Stimulated activated CD4-positive, alpha-beta T cell treated with anti-CD3 and anti-CD28 coated beads, TNF-alpha, amount 100 ng/mL, for 24 hours (primary cell): ENCODE measurements at places on chromosomes 3 and 15.

DNA sequence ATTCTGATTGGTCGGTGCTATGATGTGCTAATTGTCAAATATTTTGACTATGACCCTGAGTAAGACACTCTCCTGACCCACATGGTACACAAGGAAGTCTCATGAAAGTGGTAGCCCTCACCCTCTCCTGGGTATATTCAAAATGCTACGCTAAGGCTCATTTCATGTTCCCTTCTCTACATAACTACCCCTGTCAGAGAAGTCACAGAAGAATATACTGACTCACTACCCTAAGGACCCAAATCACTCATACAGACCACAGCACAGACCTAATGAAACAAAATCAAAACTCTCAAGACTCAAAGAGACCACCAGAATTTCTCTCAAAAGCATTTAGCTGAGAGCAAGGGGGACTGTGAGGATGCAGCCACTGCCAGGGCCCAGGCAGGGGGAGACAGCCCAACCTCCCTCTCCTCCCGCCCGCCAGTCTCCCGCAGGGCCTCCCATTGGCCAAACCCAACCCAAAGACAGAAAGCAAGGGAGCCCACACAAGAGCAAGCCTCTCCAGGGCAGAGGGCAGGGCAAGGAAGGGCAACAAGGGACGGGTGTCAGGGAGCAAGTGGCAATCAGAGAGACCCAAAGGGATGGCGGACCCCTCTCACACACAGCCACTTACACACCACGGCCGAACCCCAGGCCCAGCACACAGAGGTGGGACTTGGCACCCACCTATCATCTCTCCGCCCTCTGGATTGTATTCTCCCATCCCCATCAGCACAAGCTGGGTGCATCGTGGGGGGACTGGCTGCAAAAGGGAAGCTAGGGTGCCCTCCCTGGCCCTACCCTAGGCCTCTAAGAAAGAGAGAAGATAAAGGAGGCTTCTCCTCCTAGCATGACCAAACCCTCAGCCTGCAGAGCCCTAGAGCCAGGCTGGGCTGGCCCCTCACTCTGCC is 41.6 kb downstream of the MEGF11 start:
- no peak for DNase-seq

GRCh38 chr3:108152274-108152673 is 61.4 kb upstream of the CD47 start:
- no peak for DNase-seq

- no peak for DNase-seq
Observed at GRCh38 chr15:66755298-66756068, 53.4 kb downstream of the SMAD6 start.

- DNase-seq: no peak
Observed at GRCh38 chr3:41846850-41847249, 115.1 kb downstream of the ULK4 start.

DNA sequence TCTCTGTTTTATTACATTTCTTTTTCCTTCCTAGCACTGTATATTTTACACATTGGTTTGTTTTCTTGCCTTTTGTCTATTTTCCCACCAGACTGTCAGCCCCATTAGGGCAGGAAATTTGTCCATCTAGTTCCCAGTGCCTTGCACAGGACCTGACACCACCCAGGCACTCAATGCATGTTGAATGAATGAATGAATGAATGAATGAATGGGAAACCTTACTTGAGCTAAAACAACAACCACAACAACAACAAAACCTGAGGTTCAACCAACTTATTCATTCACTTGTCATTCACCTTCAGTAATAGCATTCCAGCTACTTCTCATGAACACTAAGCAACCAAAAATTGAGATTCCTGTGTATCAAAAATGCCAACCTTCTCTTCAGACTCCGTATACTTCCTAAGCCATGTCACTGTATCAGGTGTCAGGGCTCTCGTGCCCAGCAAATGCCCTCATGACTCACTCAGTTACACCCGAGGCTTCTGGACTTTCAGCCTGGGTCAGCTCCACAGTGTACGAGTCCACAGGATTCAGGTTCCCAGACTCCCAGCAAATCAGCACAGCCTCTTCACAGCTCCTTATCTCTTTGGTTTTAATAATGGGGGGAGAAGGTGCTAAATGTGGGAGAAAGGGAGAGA is 37.3 kb downstream of the FSD2 start:
- DNase-seq: no peak

DNA sequence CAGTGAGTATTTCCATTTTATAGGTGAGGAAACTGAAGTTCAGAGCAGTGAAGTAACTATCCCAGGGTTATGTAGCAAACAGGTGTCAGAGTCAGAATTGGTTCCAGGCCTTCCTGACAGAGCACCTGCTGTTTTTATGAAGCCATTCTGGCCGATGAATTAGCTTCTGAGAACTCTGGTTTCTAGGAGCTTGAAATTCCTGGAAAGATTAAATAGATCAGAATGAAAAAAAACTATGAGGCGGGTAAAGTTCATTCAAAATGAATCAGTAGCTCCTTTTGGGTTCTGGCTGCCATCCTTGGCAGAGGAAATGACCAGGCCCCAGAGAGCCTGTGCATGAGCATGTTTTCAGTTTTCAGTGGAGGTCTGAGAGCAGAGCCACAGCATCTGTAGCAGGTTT is 59.3 kb upstream of the CFAP161 start:
- DNase-seq: no peak

- DNase-seq: no peak
Observed at GRCh38 chr3:13277860-13278531, 142.1 kb downstream of the NUP210 start.

- no peak for DNase-seq
Observed at GRCh38 chr15:51731549-51732267, 5.7 kb downstream of the LYSMD2 start.

DNA sequence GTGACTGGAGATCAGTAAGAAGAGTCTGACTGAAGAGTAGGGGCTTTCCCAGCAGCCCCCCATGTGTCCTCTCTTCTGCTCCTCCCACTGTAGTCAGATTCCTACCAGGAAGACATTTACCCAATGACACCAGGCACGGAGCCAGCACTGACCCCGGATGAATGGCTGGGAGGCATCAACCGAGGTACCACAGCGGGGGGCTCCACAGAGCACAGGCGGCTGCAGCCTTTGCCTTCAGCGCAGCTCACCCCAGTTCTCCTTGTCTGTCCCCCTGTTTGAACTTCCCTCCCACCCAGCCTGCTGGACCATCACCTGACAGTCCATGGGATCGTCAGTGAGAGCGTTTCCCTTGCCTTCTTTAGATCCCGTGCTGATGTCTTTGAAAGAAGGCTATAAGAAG is 101.6 kb downstream of the ANP32A start:
- DNase-seq: no peak

- DNase-seq: no peak
Observed at GRCh38 chr15:100125401-100126191, 216.2 kb downstream of the ADAMTS17 start.

- DNase-seq: no peak
Observed at GRCh38 chr3:107977221-107978130, 113.4 kb downstream of the CD47 start.

GRCh38 chr3:105365081-105365390 is 1.7 kb upstream of the ALCAM start:
- no peak for DNase-seq

GRCh38 chr3:107263269-107264021 is 113.8 kb upstream of the CCDC54 start:
- DNase-seq: no peak

GRCh38 chr3:37801966-37802365 is 59.7 kb upstream of the CTDSPL start:
- no peak for DNase-seq

DNA sequence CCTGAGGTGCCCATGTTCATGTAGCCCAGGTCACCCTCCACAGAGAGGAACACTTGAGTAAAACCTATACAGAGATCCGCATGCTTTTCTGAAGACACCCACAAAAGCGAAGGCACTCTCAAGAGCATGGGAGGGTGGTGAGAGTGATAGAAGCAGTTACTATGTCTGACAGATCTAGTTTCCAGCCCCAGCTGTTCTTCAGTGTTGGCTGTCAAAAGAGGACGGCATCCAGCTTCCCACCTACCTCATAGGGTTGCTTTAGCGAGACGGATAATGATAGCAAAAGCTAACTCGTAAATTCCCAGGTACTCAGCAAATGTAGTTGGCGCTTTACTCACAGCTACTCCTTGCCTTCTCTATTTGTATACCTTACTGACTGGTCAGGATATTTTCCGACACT is 3.0 kb upstream of the MEX3B start:
- no peak for DNase-seq

DNA sequence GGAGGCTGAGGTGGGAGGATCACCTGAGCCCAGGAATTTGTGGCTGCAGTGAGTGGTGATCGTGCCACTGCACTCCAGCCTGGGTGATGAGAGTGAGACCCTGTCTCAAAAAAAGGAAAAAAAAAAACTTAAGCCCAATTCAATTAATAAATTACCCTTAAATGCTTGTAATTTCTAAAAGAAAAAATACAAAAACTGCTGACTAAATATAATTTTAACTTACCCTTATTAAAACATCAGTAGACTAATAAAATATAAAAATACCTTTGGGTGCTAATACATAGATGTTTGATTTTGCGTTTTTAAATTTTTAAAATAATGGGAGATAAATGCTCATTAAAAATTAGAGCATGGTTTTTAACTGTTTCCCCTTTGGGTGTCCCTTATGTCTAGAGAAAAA is 17.5 kb upstream of the SLC25A26 start:
- no peak for DNase-seq

DNA sequence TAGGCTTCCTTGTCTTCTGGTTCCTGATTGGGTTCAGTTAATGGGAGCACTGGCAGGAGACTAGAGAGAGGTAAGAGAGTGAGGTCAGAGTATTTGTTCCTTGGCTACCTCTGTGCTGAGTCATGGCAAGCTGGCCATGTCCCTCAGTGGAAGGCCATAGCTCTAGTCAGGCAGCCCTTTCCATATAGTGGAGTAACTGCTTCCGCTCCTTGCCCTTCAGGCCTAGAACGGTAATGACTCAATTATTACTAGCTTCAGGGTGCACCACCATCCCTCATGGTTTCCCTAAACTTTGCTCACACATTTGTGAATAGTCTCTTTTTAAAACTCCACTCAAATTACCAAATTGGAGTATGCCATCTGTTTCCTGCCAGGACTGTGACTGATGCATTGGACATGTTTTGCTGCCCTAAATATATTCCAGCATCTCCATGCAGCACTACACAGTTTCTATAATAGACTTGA is 10.5 kb upstream of the ANO10 start:
- no peak for DNase-seq

- DNase-seq: no peak
Observed at GRCh38 chr15:71888797-71889196, 78.4 kb downstream of the NR2E3 start.

DNA sequence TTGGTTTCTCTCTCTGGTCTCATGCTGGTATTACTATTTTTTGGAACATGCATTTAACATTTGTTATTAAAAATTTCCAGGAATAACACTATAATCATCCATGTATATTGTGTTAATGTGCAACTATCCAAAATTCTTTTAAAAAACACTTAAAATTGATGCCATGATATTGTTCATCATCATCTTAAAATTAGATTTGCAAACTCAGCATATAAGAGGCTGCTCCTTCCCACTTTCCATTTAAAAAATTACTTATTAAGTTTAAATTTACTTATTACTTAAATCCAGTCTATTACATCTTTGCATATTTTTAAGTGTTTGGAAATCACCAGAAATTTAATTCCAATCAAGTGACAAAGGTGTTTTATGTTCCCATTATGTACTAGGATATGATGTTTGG is 5.8 kb upstream of the ABHD17C start:
- no peak for DNase-seq

- no peak for DNase-seq
Observed at GRCh38 chr3:177554895-177555759, 357.8 kb upstream of the TBL1XR1 start.

- no peak for DNase-seq
Observed at GRCh38 chr15:52765785-52766184, 24.4 kb downstream of the ONECUT1 start.

GRCh38 chr3:69697381-69697780 is 41.9 kb upstream of the MITF start:
- DNase-seq: no peak

GRCh38 chr15:59549301-59550185 is 62.0 kb upstream of the GCNT3 start:
- no peak for DNase-seq

GRCh38 chr3:43094851-43095250 is 11.0 kb downstream of the POMGNT2 start:
- DNase-seq: no peak

GRCh38 chr3:44892689-44893088 is 18.3 kb downstream of the TGM4 start:
- no peak for DNase-seq

DNA sequence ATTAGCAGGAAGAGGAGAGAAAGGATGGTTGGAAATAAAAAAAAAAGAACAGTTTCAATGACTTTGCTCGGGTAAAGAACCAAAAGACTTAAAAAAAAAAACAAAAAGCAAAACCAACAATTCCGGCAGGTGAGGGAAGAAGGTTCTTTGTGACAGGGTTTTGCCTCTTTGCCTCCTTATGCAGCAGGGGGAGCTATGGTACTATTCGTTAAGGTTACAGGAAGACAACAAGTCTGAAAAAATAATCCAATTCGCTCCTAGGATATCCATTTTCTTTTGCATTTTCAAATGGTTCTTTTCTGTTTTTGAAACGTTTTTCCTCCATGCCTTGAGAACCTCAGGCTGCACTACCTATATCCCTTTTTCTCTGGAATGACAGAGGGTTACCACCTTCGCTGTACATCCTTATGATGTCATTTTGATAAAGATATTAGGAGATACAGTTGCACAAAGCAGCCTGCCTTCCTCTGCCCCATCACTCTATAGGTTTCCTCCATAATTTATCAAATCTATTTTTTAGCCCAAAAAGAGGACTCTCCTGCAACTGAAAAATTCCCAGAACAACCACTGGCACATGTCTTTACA is 55.0 kb downstream of the CFAP20DC start:
- no peak for DNase-seq

DNA sequence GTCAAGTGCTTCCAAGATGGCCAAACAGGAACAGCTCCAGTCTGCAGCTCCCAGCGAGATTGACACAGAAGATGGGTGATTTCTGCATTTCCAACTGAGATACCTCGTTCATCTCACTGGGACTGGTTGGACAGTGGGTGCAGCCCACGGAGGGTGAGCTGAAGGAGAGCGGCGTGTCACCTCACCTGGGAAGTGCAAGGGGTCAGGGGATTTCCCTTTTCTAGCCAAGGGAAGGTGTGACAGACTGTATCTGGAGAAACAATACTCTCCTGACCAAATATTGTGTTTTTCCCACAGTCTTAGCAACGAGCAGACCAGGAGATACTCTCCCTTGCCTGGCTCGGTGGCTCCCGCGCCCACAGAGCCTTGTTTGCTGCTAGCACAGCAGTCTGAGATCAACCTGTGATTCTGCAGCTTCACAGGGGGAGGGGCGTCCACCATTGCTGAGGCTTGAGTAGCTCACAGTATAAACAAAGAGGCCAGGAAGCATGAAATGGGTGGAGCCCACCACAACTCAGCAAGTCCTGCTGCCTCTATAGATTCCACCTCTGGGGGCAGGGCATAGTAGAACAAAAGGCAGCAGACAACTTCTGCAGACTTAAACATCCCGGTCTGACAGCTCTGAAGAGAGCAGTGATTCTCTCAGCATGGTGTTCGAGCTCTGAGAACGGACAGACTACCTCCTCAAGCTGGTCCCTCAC is 293.5 kb upstream of the SUCLG2 start:
- DNase-seq: peak; percentile 37

GRCh38 chr3:143439817-143440216 is 320.2 kb downstream of the CHST2 start:
- no peak for DNase-seq

GRCh38 chr15:94100863-94101262 is 130.5 kb upstream of the MCTP2 start:
- no peak for DNase-seq
